ENCODE measurements at places on chromosomes 7 and 10.

GRCh38 chr10:129888784-129889616, 75.1 kb downstream of the EBF3 start:
- DNase-seq: no peak

DNA sequence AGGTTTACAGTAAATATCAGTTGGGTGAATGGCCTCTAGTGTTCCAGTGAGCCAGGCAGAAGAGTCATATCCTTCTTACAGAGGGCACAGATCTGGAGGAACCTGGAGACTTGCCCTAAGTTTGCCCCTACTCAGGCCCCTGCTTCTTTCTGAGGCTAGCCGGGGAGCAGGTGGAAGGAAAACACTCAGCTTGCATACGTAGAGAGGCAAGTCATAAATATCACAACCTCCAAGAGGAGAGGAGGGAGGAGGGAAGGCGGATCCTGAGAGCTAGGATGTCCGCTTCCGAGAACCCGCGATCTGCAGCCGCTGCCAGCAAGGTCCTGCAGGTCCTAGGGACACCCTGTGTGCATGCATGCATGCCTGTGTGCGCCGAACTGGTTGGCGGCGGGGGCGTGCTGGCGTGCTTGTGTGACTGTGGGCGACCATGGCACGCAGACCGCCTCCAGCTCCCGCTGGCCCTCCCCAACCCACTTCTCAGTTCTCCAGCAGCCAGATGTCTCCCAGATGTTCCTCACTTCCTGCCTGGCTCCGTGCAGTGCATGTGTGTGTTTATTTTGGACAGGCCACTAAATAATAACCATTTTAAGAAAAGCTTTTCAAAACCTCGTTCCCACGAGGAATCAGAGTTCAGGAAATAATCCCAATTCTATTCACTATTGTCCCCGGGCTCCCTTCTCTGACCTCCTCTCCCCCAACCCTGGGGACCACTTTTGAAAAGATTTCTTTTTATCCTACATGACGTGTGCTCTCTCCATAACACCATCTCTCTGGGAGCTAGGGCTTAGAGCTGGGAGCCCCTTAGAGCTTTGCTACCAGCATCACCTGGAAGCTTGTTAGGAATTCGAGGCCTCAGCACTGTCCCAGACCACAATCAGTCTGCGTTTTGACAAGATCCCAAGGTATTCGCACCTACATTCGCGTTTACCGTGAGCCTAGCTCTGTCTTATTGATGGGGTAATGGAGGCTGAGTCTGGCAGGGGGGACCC, 32.4 kb downstream of the UNC5B start:
- no peak for DNase-seq

- no peak for DNase-seq
These were observed 31.1 kb upstream of the EZH2 start for GRCh38 chr7:148915211-148915610.

DNA sequence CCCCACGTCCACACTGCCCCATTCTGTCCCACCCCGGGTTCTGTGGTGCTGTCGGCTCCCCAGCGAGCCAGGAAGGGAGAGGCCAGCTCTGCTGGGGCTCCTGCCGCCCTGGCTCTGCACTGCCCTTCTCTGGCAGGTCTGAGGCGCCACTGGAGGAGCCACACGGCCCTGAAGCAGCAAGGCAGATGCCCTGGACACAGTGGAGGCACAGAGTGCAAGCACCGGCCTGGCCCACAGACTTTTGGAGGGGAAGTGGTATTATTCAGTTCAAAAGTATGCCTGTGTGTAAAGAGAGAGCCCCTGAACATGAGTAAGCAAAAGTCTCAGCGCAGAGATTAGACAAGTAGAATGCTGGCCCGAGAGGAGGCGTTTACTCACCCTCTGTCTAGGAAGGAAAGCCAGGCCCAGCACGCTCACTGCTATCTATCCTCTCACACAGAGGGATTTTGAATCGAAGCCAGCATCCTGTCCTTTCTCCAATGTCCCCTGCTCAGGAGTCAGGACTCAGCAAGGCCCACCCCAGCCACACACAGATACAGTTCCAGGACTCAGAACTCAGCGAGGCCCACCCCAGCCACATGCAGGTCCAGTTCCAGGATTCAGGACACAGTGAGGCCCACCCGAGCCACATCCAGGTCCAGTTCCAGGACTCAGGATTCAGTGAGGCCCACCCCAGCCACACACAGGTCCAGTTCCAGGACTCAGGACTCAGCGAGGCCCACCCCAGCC, 115.0 kb downstream of the EGFR start:
- no peak for DNase-seq

DNA sequence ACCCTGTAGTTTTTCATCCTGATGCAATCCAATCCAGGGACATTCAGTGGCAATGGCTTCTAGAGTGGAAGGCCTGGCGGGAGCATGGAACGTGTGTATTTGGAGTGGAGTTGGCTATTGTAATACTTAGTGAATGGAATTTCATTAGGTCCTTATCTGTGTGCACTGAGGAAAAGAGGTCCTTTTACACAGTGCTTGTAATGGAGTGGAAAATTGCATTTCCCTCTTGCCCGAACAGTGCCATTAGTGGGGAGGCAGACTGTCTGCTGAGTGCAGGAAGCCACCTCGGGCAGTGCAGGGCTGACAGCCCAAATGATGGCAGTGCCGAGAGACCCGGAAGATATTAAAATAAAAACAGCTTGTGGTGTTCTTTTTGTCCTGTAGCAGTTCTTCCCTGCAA, 786.6 kb downstream of the LRMDA start:
- no peak for DNase-seq

- DNase-seq: no peak
These were observed 23.3 kb upstream of the PCGF5 start for GRCh38 chr10:91197127-91197526.

- no peak for DNase-seq
These were observed 94.3 kb upstream of the ADO start for GRCh38 chr10:62710182-62710581.

- no peak for DNase-seq
These were observed 5.9 kb downstream of the RET start for GRCh38 chr10:43082746-43083145.

DNA sequence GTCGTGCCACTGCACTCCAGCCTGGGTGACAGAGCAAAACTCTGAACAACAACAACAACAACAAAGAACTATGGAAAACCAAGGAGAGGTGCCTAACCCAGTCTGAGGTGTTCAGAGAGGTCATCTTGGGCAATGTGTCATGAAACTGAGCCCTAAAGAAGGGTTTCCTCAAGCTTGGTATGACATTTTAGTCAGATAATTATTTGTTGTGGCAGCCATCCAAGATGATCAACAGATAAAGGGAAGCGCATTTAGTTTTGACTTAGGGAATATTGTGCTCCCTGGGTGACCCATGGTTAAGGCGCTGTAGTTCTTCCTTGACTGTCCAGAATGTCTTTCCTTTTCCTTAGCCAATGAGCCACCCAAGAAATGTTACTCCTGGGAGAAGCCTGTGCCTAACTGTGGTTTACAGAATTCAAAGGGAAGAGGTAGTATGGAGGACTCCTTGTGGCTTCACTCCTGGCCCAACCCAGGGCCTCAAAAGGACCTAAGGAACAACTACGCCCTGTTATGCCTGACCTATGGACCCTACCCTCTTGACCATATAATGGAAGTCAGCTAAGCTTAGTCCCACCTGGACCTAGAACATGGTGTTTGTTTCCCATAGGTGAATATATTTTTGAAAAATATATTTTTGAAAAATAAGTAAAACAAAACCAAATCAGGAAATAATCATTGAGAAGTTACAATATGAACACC, 42.4 kb downstream of the TPST1 start:
- no peak for DNase-seq

- DNase-seq: no peak
These were observed 43.6 kb downstream of the CCSER2 start for GRCh38 chr10:84371944-84372343.

GRCh38 chr10:131933696-131934086, 32.9 kb downstream of the PPP2R2D start:
- DNase-seq: no peak

DNA sequence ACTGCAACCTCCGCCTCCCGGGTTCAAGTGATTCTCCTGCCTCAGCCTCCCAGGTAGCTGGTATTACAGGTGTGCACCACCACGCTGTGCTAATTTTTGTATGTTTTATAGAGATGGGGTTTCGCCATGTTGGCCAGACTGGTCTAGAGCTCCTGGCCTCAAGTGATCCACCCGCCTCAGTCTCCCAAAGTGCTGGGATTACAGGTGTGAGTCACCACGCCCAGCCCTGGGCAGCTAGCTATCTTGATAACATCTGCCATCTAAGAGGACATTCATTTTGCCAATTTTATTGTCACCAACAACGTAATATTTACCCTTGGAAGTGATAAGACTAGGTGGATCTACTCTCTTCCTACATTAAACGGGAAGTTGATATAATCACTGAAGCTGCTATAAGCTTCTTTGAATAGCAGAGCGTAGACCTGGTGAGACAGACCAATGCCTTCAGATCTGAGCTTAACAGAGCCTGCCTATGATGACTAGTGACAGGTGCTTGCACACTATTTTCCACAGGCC, 39.7 kb upstream of the SLC35B4 start:
- DNase-seq: no peak

DNA sequence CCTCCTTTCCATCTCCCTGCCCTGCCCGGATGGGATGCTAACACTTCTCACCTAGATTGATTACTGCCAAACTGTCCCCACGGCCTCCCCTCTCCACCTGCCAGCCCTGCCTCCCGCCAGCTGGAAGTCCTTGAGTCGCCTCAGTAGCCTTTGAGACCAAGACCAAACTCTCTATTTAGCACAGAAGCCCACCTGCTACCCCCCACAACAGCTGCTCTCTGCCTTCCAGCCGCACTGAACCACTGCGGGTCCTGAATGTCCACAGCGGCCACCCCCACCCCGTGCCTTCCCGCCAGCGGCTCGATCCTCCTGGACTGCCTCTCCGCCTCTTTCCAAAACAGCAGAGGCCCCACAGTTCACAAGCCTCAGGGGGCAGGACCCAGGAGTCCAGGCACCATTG, 39.0 kb downstream of the FKBP6 start:
- DNase-seq: no peak

- DNase-seq: no peak
These were observed 215.7 kb downstream of the HTR7 start for GRCh38 chr10:90642136-90642535.

DNA sequence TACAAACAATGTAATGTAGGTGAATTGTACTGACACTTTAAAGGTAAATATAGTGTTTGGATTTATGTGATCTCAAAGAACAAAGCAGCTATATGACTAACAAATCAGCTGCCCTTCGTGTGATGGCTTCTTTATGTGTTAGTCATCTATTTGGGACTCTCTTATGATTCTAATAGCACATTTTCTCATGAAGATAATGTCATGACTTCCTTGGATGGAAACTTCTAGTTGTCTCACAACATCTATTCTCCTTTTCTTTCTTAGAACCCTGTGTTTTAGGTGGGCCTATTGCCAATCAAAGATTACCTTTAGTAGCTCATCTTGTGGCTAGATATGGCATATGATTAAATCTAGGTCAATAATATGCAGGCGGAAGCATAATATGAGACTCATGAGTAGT, 45.0 kb downstream of the TMEM106B start:
- no peak for DNase-seq

GRCh38 chr7:40880581-40880980, 745.8 kb downstream of the SUGCT start:
- DNase-seq: no peak

DNA sequence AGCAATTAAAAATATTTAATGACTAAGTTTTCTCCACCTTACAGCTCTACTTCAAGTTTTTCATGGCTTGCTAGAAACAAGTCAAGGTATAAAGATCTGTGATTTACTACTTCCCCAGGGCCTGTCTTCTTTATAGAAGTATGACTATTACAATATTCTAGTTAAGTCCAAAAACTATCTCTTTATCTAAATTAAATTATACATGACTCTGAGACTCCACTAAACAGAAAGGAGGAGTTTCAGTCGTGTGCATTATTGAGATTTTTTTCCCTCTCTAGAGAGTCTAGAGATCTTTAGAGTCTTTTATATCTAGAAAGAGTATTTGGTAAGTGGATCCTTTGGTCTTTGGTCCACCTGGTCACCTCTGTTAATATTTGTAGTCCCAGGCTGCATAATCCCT, 100.7 kb downstream of the SEMA3E start:
- DNase-seq: no peak

GRCh38 chr10:78584266-78584665, 484.5 kb upstream of the ZMIZ1 start:
- DNase-seq: no peak

DNA sequence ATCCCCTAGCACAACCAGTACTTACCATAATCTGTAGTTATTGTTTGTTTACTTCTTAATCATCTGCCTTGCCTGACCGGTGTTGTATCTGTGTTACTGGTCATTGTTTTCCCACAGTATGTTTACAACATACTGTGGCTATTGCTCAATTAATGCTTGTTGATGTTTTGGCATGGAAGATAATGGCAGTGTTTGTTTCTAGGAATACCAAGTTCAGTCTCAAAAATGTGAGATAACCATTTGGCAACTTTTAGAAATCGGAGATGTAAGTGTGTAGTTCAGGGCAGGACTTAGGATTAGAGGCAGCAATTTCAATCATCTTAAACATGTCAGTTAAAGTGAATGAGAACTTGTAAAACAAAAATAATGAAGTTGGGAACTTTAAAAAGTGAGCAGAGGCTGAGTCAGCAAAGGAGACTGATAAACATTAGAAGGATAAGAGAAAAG, 8.2 kb downstream of the MINDY3 start:
- DNase-seq: no peak

DNA sequence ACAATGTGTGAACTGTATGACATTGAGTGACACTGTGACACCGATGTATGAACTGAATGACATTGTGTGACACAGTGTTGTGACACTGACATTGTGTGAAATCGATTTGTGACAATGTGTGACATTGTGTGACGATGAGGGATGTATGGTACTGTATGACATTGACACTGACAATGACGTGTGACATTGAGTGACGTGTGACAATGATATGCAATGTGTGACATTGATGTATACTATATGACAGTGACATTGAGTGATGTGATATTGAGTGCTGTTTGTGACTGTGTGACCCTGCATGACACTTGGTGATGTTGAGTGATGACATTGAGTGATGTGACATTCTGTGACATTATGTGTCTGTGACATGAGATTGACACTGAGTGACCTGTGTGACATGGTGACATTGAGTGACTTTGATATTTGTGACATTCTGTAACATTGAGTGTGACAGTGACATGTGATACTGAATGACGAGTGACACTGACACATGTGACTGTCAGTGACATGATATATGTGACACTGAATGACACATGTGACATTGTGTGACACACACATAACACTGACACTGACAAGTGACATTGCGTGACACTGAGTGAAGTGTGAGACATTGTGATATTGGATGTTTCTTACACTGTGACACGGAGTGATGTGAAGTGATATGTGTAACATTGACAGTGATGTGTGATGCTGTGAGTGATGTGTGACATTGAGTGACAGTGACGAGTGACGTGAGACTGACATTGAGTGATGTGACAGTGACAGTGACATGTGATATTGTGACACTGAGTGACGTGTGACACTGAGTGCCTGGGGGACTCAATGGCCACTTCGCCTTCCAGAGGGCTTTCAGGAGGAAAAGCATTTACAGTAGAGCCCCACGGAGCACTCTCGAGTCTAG, 167.5 kb downstream of the PRKAG2 start:
- DNase-seq: no peak

GRCh38 chr10:111072232-111072631, 4.6 kb upstream of the ADRA2A start:
- no peak for DNase-seq

Data from stimulated activated CD8-positive, alpha-beta memory T cell treated with anti-CD3 and anti-CD28 coated beads, Interleukin-4, amount 100 ng/mL, for 1 hour (primary cell).